ENCODE measurements at places on chromosomes 2 and 18. TPM values are rescaled to one million over a fixed set of nuclear protein-coding genes. Genes with fewer than 3 reads are reported as not detected.
A peak's percentile ranks its signal among the peaks of the same experiment; 100 is the strongest.

Gene COL5A2
- 1,068 TPM for total RNA-seq

- DNase-seq, result no peak
These were observed 50.8 kb upstream of the TMEM87B start for GRCh38 chr2:112004253-112004645.

Gene TYMS
- 23.4 TPM for total RNA-seq

- no peak for DNase-seq
These were observed 130.2 kb upstream of the ACVR2A start for GRCh38 chr2:147714582-147714981.

Gene AGXT
- total RNA-seq, result not detected

- DNase-seq, result peak; percentile 64
These were observed 66.8 kb downstream of the HNRNPLL start for GRCh38 chr2:38535744-38536506.

Gene NPC1
- total RNA-seq, result 43.3 TPM

DNA sequence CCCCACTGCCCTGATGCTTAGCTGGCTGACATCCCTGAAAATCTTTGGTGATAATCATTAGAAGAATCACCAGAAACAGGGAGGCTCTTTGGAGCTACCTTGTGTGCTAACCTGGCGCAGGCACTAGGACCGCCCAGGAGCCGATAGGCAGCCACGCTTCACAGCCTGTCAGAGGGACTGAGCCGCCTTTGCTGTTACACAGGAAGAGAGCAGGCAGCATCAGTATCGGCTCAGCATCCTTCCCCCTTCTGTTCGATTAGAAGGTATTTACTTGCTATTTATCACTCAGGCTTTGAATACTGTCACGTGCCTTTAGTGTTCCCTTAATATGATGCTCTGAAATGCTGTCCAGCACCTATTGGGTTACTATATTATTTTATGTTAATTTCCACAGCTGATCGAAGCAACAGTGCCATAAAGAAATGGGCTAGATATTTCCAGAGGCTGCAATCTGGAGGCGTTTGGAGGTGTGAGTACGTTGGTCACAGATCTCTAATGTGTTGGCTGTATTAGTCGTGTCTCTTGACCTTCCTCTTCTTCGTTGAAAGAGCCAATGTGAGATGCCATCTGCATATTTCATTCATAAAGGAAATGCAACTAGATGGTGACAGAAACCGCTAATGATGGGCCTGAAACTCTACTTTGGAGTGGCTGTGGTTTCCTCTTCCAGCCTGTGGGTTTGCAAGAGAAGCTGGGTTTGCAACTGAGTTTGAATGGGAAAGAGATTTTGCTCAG is 110.4 kb upstream of the RAB27B start:
- DNase-seq, result no peak

DNA sequence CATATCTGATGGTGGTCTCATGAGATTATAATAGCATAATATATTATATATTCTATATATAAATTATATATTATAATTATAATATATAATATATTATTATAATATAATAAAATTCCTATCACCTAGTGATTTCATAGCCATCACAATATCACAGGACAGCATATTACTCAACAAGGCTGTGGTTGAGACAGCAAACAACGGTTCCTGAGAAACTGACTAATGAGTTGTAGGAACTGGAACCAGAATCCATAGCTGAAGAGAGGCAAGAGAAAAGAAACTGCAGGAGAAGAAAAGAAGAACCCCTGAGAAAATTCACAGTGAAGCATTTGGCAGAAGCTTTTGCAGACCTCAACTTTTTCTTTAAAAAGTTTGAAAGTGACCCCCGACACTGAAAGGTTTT is 84.0 kb downstream of the BCL2L11 start:
- no peak for DNase-seq

- DNase-seq, result no peak
These were observed 91.0 kb downstream of the ICA1L start for GRCh38 chr2:202780514-202781021.

Gene HRH4
- 0.12 TPM for total RNA-seq

Gene ALPI
- not detected for total RNA-seq

Gene TUBA4B
- total RNA-seq, result not detected

DNA sequence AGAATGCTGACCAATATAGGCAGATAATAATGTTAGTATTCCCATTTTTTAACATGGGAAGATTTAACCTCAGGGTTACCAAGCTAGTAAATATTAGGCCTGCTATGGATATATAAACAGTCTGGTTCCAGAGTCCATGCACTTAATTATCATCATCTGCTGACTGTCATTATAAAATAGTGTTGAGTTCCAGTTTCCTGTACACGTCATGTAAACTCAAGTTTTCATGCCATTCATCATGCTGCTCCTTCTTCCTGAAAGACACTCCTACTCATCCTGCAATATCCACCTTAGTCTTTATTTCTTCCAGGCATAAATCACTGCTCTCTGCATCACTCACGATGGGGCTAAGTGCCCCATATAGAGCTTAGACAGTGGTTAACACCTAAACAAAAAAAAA is 420.8 kb upstream of the SPHKAP start:
- DNase-seq, result no peak

DNA sequence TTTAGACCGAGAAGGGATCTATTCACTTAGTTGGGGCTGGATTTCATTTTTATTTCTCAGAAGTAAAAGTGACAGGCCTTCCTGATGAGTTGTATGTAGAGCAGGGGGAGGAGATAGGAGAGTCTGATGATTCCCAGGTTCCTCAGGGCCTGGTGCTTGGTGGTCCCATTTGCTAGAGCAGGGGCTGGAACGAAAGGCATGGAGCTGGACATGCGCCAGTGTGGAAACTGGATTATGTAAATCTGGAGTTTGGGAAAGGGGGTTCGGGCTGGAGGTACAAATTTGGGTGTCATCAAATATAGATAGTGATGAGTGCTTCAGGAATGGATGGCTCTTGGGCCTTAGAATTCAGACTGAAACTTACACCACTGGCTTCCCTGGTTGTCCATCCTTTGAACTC is 27.5 kb downstream of the GNLY start:
- no peak for DNase-seq

DNA sequence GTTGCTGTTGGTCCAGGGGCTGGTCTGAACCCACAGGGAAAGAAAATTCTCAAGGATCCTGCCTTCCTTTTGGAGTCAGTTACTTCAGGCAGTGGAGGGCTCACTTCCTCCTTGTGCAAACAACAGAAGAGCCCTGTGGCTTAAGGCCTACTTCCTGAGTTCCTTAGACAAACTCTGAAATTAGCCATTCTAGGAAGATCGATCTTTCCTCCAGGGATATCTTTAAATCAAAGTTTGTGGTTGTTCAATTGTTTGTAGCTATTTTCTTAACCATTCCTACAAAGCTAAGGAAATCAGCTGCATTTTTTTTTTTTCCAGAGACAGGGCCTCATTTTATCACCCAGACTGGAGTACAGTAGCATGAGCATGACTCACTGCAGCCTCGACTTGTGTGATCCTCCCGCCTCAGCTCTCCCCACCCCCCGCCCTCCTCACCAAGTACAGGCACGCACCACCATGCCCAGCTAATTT is 156.0 kb downstream of the TANC1 start:
- no peak for DNase-seq

GRCh38 chr2:225083276-225083675 is 41.0 kb upstream of the DOCK10 start:
- no peak for DNase-seq

Gene SCYGR3
- total RNA-seq, result not detected

GRCh38 chr2:240287496-240288086 is 147.1 kb upstream of the OTOS start:
- no peak for DNase-seq

DNA sequence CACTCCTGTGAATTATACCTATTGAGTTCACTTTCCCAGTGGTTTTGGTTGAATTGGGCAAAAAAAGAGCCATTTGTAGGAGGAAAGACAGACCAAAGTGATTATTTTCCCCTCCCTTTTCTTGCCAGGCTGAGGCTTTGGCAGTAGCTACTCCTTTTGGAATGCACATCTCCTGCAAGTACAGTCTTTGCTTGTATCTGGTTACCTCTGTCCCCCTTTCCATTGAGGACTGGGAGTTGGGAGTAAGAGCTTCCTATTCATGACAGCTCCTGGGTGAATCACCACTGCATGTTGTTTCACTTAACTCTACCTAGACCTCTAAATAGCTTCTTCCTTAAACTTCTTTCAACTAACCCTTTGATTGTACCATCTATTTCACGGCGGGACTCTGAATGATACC is 695.3 kb upstream of the ZNF804A start:
- no peak for DNase-seq

GRCh38 chr18:54766634-54767033 is 61.6 kb upstream of the RAB27B start:
- DNase-seq, result no peak

DNA sequence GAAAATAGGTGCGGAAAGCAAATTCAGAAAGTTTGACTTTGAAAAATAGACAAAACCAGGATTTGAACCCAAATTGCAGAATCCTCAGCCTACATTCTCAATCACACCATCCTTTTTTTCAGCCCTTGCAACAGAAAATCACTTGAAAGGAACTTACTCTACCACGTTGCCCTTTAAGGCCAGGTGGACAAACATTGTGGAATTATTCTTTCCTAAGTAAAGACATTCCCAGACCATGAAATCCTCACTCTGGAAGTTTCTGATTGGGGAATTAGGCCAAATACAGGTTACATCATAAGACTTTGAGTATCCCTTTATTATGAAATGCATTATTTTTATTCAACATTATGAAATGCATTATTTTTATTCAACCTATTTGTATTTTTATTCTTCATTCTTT is 259.4 kb downstream of the RAD51AP2 start:
- DNase-seq, result no peak

GRCh38 chr2:136651456-136652010 is 113.8 kb upstream of the THSD7B start:
- no peak for DNase-seq

- no peak for DNase-seq
These were observed 2.0 kb downstream of the ASB18 start for GRCh38 chr2:236262238-236262637.

DNA sequence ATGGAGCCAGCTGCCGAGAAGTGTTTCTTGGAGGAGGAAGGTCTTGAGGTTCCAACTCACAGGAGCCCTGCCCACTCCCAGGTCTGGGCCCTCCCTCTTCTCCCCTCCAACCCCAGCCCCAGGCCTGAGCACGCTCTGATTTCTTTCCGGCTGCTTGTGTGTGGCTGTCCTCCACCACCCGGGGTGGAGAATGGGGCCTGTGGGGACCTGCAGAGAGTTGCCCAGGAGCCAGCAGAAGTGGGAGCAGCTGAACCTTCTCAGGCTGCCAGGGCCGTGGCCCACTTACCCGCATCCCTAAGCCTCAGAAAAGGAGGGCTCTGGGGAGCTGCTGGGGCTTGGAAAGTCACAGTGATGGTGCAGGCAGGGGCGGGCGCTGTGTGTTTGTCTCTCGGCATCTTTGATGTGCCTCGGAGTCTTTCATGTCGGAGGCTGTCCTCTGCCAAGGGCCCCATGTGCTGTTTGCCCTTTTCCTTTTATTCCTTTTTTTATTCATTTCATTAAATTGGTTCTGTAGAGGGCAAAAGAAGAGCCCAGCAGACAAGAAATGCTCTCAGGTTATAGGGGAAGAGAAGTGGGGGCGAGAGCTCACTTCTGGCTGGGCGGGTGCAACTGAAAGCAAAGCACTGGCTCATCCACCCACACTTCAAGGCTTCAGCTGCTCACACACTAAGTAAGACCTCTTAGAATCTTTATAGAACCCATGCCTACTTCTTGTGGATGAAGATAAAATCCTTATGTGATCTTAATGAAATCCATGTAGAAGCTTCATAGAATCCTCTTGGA is 52.5 kb downstream of the SDC1 start:
- DNase-seq, result no peak

- DNase-seq, result no peak
These were observed 34.4 kb upstream of the CYP27C1 start for GRCh38 chr2:127254386-127254981.

Gene CFAP65
- not detected for total RNA-seq

GRCh38 chr2:25279091-25279651 is 62.6 kb downstream of the DNMT3A start:
- no peak for DNase-seq

Gene LRPPRC
- total RNA-seq, result 137 TPM

- DNase-seq, result no peak
These were observed 107.8 kb downstream of the PRELID3A start for GRCh38 chr18:12515550-12515949.

Gene HOXD8
- 13.9 TPM for total RNA-seq

Gene PLEKHM3
- total RNA-seq, result 4.3 TPM

- DNase-seq, result no peak
These were observed 297.8 kb downstream of the SP3 start for GRCh38 chr2:173667415-173667814.

DNA sequence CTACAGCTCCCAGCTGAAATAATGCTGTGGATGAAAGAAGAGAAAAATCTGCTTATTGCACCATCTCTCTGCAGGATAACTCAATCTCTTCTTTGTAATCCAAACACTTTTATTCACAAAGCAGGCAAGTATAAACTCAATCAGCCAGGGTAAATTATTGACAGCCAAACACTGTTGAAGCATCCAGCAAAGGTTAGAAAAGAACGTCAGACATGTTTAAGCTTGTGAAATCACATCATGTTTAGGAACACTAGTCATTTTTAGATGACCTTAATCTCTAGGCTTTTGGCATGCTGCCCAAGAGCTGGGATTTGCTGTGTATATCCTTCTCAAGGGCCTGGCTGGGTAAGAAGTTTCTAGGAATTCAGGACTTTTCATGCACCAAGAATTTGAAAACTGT is 1148.1 kb upstream of the FANCL start:
- DNase-seq, result no peak

- DNase-seq, result no peak
These were observed 234.3 kb downstream of the CALCRL start for GRCh38 chr2:187213798-187214197.

DNA sequence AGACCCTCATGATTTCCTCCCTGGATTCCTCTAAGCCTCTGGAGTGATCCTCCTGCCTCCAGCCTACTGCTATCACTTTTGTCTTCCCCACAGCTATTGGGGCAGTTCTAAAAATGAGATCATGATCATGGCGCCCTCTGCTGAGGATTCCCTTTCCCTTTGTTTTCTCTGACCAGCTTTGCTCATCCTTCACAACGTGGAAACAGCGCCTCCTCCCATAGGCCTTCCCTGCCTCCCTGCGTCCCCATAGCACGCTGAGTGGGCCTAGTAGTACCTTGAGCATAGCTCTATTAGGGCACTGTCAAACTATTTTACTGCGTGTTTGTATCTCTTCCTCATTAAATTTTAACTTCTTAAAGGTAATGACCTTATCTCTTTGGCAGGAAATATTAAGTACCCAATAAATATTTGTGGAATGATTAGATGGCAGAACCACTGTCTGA is 207.0 kb upstream of the FANCL start:
- DNase-seq, result peak; percentile 85
